G401 (cell line): ENCODE measurements at places on chromosomes 16 and 17.
A peak's percentile ranks its signal among the peaks of the same experiment; 100 is the strongest.

- no peak for DNase-seq
Observed at GRCh38 chr17:10192972-10193371, 5.4 kb downstream of the GAS7 start.

DNA sequence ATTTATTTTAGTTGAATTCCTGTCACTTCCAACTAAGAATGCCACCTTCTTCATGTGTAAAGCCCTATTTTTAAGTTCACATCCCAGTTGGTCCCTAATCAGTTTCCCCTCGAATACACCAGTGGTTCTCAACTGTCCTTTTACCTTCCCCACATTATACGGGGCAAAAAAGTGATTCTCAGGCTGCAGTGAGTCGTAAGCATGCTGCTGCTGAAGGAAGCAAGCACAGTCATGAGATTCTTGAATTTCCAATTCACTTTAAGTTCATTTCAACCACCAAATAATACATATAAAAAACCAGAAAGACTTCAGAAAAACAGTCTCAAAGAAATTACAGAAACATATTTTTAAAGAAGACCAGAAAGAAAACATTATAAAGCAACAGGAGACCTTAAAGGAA, 47.9 kb downstream of the UBE2G1 start:
- no peak for DNase-seq

GRCh38 chr17:77498791-77499698, 358.3 kb downstream of the SEC14L1 start:
- no peak for DNase-seq

- DNase-seq: peak; percentile 31
Observed at GRCh38 chr17:36923814-36924221, 13.5 kb upstream of the LHX1 start.

- no peak for DNase-seq
Observed at GRCh38 chr16:27392671-27393070, 9.3 kb upstream of the IL21R start.

DNA sequence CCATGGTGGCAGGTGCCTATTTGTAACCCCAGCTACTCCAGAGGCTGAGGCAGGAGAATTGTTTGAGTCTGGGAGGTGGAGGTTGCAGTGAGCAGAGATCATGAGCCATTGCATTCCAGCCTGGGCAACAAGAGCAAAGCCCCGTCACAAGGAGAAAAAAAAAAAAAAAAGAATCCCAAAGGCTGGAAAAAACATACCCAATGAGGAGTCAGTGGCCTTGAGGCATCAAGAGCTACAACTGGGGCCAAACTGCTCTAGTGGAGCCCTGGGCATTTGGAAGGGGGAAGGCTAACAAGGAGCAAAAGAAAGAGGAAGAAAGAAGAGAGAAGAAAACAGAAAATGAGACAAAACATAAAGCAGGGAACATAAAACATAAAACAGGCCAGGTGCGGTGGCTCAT, 6.9 kb downstream of the CHST6 start:
- no peak for DNase-seq

GRCh38 chr16:58464047-58464915, 35.7 kb upstream of the NDRG4 start:
- DNase-seq: peak; percentile 88

GRCh38 chr17:51869387-51869786, 289.1 kb downstream of the CA10 start:
- DNase-seq: no peak
